ENCODE measurements at places on chromosomes 3 and 15.

- DNase-seq: no peak
Measured at GRCh38 chr3:174132421-174133042, 726.6 kb upstream of the NAALADL2 start.

- no peak for DNase-seq
Measured at GRCh38 chr15:58258501-58259292, 120.5 kb downstream of the AQP9 start.

DNA sequence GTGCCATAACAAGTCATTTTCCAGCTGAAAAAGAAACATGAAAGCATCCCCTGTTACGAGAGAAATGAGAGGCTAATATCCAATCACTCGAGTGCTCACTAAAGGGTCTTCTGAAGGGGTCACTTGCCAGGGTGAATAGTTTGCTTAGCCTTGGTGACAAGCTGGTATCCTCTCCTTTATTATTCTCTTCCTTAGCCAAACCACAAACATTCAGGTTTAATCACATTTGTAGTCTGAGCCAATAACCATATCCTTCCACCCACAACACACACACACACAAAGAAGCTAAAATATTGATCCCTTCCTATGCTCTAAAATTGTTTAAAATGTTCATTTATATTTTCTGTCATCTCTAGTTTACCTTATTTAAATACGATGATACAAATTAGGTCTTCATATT lies 240.5 kb upstream of the TMCO5A start:
- no peak for DNase-seq

DNA sequence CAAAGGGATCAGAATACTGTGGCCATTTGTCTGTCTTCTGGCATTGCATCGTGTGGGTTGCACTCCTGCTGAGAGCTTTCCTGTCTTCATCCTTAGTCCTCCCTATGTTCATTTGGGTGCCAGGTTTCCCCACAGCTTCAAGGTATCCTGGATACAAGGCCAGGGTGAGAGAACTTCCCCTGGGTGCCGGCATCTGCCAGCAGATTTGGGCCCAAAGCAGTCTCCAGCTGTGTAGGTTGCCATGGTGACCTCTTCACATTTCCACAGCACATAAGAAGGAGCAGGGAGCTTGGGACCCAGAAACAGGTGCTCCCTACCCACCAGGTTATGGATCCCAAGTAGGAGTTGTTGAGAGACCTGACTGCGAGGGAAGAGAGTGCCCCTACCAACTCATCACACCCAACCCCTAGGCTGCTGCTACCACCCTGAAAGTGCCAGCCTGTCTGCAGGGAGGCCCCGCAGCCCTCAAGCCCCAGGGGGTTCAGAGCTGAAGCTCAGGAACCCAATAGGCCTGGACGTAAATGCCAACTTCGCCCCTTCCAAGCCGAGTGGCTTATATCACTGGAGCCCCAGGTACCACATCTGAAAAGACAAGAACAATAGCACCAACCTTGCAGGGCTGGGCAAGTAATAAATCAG lies 19.9 kb downstream of the TTC21A start:
- no peak for DNase-seq

- no peak for DNase-seq
Measured at GRCh38 chr15:59178151-59178695, 28.4 kb upstream of the LDHAL6B start.

GRCh38 chr3:99781761-99782160 lies 35.9 kb upstream of the CMSS1 start:
- DNase-seq: no peak
